ENCODE measurements at places on chromosomes 1 and 21.

DNA sequence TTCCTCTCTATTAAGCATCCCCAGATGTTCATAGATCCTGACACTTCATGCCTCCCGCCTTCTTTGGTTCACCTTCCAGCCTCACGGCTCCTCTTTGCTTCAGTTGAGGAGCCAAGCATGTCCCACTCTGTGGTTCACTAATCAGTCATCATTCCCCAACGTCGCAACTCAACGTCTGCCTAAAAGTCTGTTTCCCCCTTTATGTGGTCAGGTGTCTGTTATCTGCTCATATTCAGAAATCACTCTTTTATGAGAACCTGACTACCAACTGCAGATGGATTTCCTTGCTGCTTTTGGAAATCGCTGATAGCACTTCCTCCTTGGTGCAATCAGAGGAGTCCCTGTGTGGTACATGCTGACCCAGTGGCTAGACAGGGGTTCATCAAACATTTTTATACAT is 94.1 kb upstream of the VANGL1 start:
- DNase-seq = no peak

GRCh38 chr1:102365071-102365470 is 368.3 kb upstream of the OLFM3 start:
- DNase-seq = peak; percentile 4

DNA sequence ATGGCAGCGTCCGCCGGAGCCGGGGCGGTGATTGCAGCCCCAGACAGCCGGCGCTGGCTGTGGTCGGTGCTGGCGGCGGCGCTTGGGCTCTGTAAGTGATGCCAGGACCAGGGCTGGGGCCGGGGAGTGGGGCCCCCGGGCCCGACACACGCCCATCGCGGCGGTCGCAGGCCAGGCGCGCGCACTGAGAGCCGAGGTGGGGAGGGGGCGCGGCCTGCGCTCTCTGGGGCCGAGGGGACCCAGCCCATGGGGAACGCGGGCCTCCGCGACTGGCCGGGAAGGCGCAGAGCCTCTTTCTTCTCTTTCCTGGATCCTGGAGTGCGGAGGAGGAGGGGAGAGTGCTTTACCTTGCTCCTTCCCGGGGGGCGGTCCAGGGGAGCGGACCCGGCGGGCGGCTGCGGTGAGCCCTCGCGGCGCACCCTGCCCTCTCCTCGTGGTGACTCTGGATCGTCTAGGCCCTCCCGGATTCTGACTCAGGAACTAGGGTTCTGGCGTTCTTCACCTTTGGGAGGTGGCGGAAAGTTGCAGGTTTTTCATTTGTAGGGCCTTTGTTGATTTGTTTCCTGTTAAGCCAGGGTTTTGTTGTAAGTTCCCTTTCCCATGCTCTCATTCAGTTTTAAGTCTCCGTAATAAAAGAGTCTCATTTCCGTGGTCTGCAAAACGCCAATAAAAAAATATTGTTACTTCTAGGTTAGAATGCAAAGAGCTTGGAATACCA is 529 bp downstream of the MPZL1 start:
- no peak for DNase-seq

GRCh38 chr21:33396951-33397350 is 6.3 kb upstream of the IFNGR2 start:
- no peak for DNase-seq

DNA sequence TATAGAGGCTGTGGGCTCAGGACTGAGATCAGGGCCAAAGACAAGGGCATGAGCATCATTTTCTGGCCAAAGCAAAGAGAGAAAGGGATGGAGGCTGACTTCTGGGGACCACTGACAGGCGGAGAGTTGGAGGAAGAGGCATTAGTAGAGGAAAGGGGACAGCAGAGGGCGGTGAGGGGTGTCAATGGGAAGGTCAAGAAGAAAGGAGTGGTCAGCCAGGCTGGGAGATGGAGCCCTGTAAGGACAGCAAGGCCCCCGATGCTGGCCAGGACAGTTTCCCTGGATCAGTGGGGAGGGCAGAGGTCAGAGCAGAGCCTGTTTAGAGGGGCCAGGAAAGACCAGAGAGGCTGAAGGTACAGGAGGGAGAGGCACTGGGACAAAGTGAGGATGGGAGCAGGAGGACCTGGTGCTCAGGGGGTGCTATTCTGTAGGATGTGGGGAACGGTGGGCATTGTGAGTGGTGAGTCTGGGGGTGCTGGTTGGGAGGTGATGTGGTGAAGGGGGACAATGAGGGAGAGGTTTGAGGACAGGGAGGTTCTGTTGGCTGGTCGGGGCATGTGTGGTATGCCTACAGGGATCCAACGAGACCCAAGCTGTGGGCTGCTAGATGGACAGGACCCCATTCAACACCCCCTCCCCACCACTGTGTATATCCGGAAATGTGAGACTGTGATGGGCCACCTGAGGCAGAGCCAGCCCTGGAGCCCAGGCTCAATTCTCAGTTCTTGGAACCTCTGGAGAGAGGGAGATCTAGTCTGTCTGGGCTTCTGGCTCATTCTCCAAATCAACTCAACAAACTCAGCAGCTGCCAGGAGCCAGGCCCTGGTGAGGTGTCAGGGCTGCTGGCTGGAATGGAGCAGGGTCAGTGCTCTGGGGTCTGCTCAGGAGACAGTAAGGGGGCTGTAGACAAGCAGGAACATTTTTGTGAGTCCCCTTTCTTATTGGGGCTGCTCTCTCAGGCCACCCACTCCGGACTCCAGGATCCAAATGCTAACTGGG is 1.4 kb upstream of the FAM151A start:
- DNase-seq = no peak

DNA sequence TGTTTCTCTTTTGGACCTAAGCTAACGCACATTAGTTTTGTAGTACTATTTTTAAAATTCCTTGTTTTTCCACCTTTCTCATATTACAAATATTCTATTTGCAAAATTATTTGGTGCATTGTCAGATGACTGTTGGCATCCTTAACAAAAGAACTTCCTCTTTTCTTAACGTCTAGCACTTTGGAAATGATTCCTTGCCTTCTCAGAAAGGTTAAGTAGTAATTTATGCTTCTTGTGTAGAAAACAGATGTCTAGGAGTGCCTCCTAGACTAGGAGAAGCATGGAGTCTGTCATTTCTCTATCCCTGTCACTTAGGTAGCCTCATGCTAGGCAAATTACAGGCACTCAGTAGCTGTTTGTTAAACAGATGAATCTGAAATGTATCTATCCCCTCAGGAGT is 64.4 kb downstream of the HSPA13 start:
- no peak for DNase-seq
